ENCODE measurements at places on chromosomes 4 and X. TPM values are rescaled to one million over a fixed set of nuclear protein-coding genes. Genes with fewer than 3 reads are reported as not detected.

The STPG2 gene
- 0.32 TPM for polyA plus RNA-seq

The DTHD1 gene
- 6.2 TPM for polyA plus RNA-seq

The TMEM271 gene
- not detected for polyA plus RNA-seq

DNA sequence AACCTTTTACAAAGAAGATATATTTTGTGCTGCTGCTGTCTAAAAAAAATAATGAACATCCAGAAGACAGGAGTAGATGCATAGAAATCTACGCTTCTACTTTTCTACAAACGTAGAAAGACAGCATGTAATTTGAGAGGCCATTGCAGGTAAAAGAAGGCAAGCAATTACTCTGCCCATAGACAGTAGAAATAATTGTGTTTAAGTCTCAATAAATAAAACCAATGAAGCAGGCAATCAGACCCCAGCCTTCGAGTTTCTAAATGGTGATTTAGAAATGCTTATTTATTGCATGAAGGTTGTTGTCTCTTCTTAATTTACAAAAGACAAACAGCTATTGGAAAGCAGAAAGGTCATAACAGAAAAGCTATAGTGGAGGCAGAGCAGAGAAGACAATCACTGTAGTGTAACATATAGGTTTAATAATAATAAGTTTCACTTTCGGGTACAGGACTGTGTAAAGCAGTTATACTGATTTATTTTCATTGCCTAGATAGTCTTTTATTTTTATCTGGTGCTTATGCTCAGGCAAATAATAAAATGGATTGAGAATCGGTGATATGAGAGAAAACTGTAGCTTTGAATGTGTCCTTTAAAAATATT, 123.0 kb upstream of the TACR3 start:
- DNase-seq = no peak

DNA sequence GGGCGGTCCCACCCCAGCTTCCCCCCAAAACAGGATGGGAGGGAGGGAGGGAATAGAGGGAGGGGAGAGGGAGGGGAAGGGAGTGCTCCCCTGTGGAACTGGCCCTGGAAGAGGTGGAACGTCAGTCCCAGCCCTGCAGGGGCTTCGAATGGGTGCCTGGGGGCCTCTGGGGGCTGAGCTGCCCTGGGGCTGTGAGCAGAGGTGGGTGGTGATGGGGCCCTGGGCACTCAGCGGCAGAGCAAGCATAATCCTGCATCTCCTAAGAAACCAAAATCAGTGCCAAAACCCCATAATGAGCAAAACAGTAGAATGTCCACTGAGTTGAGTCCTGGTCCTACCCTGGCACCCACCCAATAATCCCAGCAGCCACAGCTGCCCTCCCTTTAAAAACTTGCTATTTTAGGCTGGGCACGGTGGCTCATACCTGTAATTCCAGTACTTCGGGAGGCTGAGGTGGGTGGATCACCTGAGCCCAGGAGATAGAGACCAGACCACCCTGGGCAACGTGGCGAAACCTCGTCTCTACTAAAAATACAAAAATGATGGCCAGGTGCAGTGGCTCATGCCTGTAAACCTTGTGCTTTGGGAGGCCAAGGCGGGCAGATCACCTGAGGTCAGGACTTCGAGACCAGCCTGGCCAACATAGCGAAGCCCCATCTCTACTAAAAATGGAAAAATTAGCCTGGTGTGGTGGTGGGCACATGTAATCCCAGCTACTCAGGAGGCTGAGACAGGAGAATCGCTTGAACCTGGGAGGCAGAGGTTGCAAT, 11.1 kb downstream of the DOK7 start:
- no peak for DNase-seq

DNA sequence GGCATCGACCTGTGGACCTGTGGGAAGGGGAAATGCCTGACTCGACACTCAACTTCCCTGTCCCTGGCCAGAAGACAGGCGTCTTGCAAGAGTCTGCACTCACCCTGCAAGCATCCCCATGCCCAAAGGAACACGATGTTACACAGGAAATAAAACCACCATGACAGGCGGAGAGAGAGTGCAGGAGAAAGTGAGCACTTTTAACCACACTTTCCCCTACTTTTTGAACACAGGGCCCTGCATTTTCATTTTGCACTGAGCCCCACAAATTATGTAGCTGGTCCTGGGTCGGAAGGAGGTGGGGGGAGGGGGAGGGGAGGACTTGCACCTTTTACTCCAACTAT, 13.8 kb upstream of the MAN2B2 start:
- no peak for DNase-seq

- no peak for DNase-seq
Observed at GRCh38 chr4:91758487-91758886, 545.3 kb upstream of the GRID2 start.

DNA sequence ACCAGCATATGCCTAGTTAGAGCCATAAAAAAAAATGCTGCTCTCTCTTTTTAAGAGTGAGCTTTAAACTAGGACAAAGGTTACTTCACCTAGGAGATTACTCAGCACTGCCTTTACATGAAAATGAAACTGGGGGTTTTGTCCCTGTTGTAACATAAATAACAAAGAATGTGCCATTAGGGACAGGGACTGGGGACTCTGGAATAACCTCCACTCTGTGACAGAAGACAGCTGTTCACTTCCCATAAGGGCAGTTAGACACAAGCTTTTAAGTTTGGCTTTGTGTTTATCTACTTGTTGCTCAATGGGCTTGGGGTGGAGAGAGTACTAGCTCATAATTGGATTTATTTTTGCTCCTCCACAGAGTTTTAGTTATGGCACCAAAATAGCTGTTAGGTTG, 11.9 kb downstream of the ENPEP start:
- DNase-seq = no peak
